ENCODE measurements at places on chromosomes 16 and 17.

DNA sequence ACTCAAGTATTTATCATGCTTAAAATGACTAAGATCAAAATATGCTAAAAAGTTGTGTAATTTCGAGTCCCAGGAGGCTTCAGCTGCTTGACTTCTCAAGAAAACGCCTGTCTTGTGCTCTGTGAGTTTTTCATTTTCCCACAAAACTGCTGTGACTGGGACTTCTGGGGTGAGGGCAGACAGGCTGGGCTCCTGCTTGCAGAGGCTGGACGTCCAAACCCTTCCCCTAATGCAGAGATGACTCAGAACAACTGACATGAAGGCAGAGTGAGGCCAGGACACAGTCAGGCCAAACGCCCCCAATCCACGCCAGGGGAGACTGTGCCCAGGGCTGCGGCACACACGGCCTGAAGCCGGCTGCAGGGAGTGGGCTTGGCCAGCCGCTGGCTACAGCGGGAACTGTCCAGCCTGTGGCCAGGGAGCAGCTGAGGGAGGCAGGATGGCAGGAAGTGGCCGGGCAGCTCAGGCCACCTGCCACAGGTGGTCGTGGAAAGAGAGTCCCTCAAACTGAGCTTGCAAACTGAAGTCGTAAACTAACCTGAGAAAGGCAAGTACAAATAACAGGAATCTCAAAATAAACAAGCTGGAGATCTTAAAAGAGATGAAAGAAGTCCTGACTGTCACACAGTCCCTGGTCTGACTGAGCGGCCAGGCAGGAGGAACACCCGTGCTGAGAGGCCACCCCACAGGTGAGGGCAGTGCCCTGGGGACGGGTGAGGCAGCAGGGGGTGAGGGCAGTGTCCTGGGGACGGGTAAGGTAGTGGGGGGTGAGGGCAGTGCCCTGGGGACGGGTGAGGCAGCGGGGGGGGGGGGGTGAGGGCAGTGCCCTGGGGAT is 21.3 kb upstream of the HEXD start:
- DNase-seq: no peak

GRCh38 chr16:87356491-87356853 is 27.1 kb downstream of the FBXO31 start:
- no peak for DNase-seq

DNA sequence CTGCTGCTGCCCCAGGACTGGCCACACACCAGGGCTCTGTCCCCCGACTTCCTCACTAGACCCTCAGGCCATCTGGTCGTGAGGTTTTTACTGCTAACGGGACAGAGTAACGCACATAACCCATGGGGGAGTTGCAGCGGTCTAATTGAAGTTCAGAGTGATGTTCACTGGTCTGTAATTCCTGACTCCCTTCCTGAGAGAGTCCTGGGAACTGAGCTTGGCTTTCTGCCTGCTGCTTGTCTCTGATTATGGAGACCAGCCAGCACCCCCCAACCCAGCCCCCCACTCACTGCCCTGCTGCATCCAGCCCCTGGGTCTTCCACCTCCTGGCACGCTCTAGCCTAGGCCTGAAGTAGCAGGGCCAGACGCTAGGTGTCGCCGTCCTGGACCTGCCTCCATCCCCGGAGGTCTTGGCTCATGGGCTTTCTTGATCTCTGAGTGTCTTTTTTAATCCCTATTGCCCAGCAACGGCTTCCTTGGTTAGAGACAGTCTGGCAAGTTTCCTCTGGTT is 192.9 kb downstream of the CCDC182 start:
- DNase-seq: peak; percentile 90

DNA sequence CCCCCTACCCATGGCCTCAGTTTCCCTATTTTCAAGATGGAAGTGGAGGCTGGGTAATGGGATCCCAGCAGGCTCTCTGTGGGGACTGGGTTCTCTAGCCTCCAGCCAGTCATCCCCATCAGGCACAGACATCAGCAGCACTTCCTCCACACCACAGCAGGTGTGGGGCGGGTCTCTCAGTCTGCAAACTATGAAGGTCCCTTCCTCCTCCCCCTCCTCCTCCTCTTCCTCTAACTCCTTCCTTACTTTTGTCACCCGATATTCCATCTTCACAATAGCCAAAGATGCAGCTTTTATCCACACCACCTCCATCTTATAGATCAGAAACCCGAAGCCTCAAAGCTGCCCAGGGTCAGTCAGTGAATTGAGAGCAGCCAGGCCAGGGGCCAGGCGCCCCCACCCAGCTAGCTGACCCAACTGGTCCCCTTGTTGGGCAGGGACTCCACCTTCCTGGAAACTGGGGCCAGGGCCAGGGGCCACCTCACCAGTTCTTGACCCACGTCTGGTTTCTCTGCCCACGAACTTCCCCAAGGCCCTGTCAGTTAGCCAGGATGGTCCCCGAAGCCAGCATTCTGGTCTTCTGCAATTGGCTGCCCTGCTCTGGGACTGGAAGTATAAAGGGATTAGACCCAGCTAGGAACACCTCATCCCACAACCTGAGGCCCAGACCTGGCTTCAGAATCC is 2.5 kb downstream of the FAM83G start:
- DNase-seq: no peak

GRCh38 chr17:79116575-79117368 is 42.1 kb downstream of the ENGASE start:
- no peak for DNase-seq

DNA sequence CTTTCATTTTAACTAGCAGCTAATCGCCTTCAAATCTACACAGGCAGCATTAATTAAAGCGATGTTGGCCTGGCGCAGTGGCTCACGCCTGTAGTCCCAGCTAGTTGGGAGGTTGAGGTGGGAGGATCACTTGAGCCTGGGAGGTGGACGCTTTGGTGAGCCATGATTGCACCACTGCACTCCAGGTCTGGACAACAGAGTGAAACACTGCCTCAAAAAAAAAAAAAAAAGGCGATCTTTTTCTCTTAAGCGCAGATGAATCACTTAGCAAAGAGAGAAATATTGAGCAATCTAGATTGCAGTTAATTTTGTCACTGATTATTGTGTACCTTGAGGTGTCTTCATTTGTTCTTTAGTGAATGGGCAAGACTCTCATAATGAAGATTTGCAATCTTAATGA is 12.4 kb downstream of the SNTB2 start:
- no peak for DNase-seq

- no peak for DNase-seq
Observed at GRCh38 chr16:82504836-82505235, 121.9 kb upstream of the CDH13 start.

GRCh38 chr16:67857547-67858233 is 10.2 kb upstream of the CENPT start:
- DNase-seq: no peak

GRCh38 chr16:55089600-55089999 is 158.9 kb downstream of the IRX5 start:
- DNase-seq: no peak

All from NCI-H1694 treated with DMSO at 0.1 percent for 48 hours (cell line).